ENCODE measurements at places on chromosomes 7 and 10.
A peak's percentile ranks its signal among the peaks of the same experiment; 100 is the strongest.

DNA sequence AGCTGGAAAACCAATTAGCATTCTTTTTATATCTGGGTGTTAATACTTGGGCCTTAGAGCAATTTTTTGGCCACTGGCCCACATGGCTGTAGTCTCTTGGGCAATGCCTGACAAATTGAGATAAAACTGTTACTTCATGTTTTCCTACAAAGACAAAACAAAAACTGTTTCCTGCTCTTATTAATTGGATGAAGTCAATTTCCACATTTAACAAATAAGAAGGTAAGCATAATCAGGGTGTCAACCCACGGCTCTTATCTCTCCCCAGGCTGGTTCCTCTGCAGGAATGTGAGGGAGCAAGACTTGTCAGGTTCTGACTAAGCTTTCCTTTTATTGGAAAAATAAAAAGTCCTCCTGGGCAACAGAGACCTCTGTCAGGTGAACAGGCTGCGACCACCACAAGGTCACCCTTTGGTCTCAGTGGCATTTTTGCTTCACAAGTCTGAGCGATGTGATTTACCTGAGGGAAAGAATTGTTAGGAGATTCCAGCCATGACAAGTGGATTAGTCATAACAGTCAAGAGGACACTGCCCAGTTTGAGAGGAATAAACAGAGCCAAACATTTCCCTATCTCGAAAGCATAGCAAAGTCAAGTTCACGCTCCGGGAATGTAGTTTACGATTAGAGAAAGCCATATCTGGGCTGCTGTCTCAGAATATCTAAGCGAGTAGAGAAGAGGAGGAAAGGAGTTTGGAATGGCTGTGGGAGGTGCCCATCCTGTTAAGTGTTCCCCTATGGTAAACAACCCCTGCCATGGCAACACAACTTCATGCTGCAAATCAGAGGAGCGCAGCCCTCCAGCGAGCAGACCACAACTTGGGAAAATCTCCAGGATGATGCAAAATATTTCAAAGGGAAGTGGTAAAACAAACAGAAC lies 144.4 kb downstream of the TES start:
- no peak for DNase-seq

- no peak for DNase-seq
These were observed 165.6 kb downstream of the HGF start for GRCh38 chr7:81604075-81604807.

GRCh38 chr7:95004618-95005247 lies 97.3 kb downstream of the PPP1R9A start:
- no peak for DNase-seq

- DNase-seq = no peak
These were observed 29.4 kb downstream of the CHST15 start for GRCh38 chr10:124063750-124064603.

DNA sequence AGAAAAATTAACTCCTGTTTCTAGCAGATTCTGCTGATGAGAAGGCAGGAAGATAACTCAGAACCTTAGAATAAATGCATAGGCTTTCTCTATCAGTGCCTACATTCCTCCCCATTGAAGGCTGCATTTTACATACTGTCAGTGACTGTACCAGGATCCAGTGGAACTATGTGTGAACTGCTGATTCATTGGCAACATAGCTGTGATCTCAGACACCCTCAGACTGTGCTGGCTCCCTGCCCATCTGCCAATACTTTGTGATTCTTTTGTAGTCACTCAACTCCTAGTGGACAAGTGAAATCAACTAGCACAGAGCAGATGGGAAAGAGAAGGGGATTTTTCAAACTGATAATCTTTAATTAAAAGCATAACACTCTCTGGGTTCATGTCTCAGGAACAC lies 375.8 kb downstream of the MDFIC start:
- DNase-seq = no peak

DNA sequence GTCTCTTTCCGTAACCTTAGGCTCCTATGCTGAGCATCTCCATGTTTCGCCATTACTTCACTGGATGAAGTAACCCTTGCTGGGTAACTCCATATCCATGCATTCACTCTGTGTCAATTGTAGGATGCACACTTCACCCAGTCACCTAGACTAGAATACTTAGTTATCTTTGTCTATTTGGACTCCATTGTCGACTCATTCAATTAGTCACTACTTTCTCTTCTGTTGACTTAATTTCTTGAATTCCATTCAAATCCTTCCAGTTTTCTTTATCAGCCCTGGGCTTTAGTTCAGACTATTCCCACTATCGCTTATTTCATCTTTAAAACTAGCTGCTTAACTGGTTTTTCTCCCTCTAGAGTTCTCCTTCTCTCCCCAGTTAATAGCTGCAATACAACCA lies 111.3 kb upstream of the TNS3 start:
- no peak for DNase-seq

- DNase-seq = no peak
These were observed 63.4 kb downstream of the RNF32 start for GRCh38 chr7:156703773-156704482.

GRCh38 chr10:17232276-17232960 lies 4.4 kb downstream of the VIM start:
- DNase-seq = no peak

- no peak for DNase-seq
These were observed 113.3 kb upstream of the CREB5 start for GRCh38 chr7:28298870-28299518.

DNA sequence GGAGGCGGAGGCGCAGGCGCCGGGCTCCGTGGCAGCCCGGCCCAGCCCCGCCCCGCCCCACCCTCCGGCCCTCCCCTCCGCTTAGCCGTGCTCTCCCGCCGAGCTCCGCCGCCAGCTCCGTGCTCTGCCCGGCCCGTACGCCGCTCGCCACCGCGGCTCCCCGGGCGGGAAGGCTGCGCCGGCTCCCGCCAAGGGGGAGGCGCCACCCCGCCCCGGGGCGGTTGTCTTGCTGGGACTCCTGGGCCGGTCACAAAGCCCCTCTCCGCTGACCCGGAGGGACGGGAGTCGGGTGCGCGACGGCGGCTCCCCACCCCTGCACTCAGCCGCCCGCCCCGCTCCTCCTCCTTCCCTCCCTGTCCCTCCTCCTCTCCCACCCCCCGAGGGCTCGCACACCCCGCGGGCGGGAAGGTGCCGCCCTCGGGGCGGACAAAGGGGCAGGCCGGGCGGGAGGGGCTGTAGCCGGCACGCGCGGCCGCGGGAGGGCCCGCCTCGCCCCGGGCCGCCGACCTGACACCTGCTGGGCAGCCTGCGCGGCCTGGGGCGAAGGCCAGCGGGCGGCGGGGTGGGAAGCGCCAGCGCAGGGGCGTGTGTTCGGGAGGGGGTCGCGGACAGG lies 11.5 kb upstream of the SP8 start:
- DNase-seq = no peak

DNA sequence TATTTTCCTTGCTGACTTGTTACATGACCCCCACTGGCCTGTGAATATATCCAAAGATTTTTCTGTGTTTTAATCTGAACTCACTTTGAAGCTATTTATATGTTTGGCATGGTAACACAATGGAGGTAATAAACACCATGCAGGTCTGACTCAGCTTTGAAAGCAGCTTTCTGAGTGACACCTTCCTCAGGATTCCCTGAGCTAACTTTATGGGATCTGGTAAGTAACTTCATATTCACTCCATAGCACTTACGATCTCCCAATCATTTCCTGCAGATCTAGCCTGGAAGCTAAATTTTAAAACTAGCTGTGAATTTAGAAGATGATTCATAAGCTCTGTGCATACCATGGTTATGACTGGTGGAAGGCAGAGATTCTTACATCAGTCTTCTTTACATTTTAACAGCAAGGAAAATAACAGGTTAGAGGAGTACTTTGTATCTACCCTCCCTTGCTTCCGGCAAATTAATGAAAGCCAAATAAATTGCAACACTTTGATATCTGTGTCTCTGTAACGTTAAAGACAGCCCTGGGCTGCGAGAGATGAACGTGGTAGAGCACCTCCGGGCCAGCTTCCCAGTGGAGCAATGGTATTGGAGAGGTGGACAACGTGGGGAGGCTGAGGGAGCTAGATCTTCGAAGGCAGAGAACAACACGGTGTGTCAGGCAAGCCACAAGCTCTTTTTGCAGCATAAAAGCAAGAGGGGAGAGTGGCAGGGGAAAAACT lies 170.2 kb upstream of the KLF14 start:
- DNase-seq = no peak

- no peak for DNase-seq
These were observed 830.2 kb upstream of the LRRTM3 start for GRCh38 chr10:66095610-66096009.

DNA sequence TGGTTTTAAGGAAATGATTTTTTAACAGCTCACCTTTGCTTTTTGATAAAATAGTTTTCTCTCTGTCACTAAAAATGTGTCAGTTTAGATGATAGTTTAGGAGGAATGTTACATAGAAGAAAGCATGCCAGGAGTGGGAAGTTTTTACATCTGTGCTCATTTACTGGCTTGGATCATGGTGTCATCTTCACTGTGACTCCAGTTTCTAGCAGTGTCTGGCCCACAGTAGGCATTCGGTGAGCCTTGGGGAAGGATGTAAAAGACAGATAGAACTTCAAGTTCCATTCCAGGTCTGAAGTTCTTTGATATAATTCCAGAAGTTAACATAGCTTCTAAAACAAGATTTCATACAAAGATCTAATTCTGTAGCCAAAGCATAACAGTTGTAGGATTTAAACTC lies 259.2 kb downstream of the BICC1 start:
- no peak for DNase-seq

DNA sequence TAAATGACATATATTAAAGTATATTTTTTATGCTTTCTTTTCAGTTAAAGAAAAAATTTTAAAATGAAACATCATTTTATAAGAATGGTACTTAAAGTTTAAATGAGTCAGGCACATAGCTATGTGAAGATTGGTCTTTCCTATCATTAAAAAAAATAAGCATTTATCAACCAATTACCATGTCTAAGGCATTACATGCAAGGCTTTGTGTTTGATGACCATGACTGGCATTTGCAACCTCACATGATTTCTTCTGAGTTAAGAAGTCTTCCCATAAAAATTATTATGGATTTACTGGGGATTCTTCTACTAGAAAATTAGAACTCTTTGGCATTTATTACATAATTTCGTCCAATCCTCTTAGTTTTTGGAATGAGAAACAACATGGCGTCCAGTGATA lies 776.1 kb downstream of the MAGI2 start:
- no peak for DNase-seq

GRCh38 chr7:15330943-15331342 lies 230.9 kb downstream of the AGMO start:
- no peak for DNase-seq

- DNase-seq = no peak
These were observed 669.3 kb downstream of the AUTS2 start for GRCh38 chr7:70267381-70268120.

GRCh38 chr7:99366646-99367045 lies 7.9 kb upstream of the ARPC1B start:
- no peak for DNase-seq

DNA sequence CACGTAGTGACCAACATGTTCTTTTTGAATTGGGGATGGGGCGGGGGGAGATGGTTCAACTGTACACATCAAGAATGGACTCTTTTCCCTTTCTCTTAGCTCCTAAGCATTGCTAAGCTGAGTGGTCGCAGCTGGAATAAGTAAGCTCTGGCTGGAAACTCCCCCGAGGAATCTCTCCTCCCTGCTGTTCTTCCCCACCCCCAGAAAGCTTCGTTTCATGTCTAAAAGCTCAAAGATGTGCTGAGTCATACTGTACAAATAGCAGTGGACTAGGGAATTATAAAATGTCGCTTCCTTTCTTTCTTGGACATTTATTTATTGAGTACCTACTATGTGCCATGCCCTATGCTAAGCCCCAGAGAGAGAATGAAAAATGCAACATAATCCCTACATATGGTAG lies 191.1 kb upstream of the ADO start:
- DNase-seq = no peak

DNA sequence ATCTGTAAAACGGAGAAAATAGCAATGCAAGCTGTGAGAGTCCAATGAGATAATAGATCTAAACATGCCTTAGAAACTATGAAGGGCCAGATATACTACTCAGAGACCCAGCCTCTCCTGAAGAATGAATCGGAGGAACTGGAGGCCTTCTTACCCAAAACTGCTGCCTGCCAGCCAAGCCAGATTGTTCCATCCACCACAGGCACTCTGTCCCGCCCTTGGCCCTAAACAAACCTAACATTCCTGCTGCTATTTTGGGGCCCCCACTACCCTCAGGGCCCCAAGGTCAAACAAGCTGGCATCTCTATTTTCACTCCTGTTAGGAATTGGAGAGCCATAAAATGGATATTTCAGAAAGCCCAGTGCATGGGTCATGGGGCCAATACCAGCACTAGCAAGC lies 48.0 kb upstream of the HMX3 start:
- no peak for DNase-seq

DNA sequence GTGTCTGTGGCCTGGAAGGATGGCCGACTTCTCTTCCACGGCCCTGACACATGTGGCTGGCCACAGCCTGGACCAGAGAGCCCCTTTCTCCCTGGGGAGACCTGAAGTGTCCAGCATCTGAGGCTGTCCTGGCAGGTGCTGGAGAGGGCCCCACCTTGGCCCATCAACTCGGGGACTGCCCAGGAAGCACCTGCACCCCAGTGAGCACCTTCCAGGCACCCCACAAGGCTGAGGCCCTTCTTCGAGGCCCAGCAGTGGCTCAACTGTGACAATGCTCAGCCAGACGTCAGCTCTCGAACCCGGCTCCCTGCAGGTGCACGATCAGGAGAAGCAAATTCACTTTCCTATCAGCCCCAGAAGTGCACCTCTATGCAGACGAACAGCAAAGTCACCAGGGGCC lies 24.3 kb downstream of the RGS10 start:
- no peak for DNase-seq

- no peak for DNase-seq
These were observed 1.5 kb downstream of the MEST start for GRCh38 chr7:130493275-130493873.

GRCh38 chr7:99997545-99998137 lies 17.8 kb upstream of the ZKSCAN1 start:
- DNase-seq = peak; percentile 45

GRCh38 chr10:104591441-104591840 lies 49.6 kb upstream of the SORCS3 start:
- no peak for DNase-seq

DNA sequence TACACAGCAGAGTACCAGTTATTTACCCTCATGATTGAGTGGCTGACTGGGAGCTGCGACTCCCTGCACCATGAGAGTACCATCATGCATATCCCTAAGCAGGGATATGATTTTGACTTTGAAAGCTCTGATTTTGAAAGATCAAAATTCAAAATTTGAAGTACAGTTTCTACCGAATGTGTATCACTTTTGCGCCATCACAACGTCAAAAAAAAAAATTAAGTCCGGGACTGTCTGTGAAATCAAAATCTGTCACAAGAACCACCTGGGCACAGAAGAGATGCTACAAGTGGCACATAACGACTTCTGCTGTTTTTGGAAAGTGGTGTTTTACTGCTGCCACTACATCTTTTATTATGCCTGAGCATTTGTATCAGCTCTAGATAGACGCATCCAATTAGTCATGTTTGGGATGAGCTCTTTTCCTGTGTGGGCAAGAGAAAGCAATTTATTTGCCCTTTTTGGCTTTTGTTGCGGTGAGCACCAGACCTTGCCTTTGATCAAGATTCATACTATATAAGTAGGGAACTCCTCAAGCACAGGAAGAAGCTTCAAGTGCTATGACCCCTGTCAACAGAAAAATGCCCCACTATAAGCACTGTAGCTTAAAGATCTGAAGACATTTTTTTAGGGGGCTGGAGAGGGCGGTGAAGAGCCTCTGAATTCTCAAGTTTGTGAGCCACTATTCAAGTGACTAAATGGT lies 10.7 kb downstream of the MTPN start:
- DNase-seq = no peak

Data from stimulated activated CD8-positive, alpha-beta memory T cell treated with anti-CD3 and anti-CD28 coated beads, Interleukin-12 subunit alpha, Interleukin-12 subunit beta, amount 100 ng/mL, for 1 hour (primary cell).